ENCODE measurements at places on chromosomes 2 and 18.

GRCh38 chr2:231104115-231104713, 20.6 kb downstream of the HTR2B start:
- peak; percentile 84 for DNase-seq

DNA sequence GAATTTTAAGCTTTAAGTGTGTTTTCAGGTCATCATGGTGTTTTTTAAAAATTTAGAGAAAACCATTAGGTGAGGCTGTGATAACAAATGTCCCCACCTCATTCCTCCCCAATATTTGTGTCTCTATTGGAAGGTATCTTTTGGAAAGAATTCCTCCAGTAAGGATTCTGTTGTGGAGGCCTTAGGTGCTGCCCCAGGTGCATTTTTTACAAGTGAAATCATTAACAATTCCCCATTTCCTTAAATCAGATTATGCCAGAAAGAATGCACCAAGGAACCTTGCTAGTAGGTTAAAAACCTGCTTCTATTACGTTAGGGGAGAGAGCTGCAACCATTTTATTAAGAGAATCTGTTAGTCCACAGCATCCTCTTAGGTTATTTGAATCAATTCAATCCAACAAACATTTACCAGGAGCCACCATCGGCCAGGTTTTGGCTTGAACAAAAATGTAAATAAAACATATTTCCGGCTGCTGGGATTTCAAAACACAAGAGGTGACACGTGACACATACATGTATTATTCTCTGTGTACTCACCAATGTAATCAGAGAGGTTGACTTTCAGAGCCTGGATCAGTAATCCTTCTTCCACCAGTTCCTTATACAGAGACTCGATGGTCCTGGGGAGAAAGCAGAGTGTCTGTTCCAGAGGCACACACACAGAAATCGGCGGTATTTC, 112.5 kb upstream of the ASB18 start:
- no peak for DNase-seq

GRCh38 chr2:27966466-27966865, 75.9 kb downstream of the BABAM2 start:
- DNase-seq, result no peak

DNA sequence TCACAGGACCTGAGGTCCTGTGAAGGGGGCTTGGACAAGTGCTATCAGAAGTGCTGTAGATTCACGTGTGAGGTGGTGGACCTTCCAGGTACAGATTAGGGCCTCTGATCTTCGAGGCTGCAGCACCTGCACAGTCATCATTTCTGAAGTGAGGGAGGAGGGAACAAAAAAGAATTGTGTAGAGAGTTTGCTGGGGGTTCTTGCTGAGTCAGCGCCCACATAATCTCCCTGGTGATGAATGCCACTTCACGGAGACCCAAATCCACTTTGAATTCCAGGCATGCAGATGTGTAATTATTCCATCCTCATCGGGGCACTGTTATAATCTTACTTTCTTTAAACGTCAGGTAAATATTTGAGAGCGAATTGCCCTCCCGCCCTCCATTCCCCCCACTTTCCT, 128.5 kb upstream of the CAPN13 start:
- no peak for DNase-seq

- no peak for DNase-seq
Observed at GRCh38 chr2:9060819-9061218, 57.3 kb upstream of the MBOAT2 start.

GRCh38 chr2:164816046-164816445, 25.6 kb downstream of the COBLL1 start:
- no peak for DNase-seq

DNA sequence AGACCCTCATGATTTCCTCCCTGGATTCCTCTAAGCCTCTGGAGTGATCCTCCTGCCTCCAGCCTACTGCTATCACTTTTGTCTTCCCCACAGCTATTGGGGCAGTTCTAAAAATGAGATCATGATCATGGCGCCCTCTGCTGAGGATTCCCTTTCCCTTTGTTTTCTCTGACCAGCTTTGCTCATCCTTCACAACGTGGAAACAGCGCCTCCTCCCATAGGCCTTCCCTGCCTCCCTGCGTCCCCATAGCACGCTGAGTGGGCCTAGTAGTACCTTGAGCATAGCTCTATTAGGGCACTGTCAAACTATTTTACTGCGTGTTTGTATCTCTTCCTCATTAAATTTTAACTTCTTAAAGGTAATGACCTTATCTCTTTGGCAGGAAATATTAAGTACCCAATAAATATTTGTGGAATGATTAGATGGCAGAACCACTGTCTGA, 207.0 kb upstream of the FANCL start:
- DNase-seq, result peak; percentile 85

GRCh38 chr2:178066890-178067669, 5.5 kb downstream of the PDE11A start:
- DNase-seq, result no peak

- no peak for DNase-seq
Observed at GRCh38 chr18:48460929-48461583, 51.9 kb upstream of the ZBTB7C start.

GRCh38 chr18:77754475-77755044, 504.9 kb downstream of the GALR1 start:
- no peak for DNase-seq

DNA sequence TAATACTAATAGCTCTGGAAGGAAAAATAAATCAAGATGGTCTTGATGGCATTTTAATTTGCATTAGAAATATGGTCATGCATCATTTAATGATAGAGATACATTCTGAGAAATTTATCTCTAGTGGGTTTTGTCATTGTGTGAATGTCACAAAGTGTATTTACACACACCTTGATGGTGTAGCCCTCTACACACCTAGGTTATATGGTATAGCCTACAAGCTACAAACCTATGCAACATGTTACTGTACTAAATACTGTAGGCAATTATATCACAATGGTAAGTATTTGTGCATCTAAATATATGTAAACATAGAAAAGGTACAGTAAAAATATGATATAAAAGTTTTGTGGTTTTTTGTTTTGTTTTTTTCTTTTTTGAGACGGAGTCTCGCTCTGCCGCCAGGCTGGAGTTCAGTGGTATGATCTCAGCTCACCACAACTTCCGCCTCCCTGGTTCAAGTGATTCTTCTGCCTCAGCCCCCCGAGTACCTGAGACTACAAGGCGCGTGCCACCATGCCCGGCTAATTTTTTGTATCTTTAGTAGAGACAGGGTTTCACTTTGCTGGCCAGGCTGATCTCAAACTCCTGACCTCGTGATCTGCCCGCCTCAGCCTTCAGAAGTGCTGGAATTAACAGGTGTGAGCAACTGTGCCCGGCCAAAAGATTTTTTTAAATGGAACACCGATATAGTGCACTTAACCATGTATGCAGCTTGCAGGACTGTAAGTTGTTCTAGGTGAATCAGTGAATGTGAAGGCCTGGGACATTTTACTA, 83.7 kb upstream of the UBXN4 start:
- DNase-seq, result no peak

DNA sequence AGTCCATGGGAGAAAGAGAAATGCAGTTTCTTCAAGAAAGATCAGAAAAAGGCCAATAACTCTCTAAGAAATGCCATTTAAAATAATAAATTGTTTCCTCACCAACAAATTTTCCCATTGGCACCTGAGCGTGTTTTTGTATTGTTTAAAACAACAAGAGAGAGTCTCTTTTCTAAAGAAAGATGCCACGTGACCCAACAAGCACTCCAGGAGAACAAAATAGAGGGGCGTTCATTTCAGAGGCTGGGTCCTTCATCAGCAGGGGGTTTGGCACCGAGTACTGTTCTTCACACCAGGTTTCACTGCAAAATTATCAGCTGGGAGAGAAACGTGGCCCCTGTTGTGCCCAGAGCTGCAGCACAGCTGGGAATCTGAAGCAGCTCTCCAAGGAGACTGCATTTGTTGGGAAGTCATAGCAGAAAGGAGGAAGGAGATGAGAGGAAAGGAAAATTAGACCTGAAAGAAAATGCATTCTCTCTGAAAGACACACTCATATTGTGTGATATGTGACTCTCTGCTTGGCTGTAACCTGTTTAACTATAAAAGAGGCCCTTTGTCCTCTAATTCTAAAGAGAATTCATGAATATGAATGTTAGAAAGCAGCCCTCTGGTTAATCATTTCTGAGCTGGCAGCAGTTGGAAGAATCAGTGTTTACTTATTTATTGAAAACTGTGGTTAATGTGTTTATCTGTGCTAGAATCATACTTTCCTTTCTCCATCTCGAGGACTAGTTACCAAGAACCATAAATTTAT, 205.3 kb upstream of the CDH20 start:
- peak; percentile 32 for DNase-seq

DNA sequence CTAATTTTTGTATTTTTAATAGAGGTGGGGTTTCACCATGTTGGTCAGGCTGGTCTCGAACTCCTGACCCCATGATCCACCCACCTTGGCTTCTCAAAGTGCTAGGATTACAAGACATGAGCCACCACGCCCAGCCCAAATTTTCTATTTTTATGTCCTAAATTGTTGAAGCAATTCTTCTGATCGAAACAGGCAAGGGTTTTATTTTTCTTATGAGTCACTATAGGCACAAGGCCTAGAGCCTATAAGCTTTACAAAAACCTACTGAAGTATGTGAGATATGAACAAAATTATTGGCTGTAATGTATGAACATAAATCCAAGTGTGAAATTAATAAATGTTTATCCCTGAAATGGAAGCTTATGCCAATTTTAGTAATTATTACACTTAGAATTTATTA, 464.2 kb upstream of the NRP2 start:
- DNase-seq, result no peak

- DNase-seq, result no peak
Observed at GRCh38 chr18:8763611-8764010, 58.3 kb downstream of the MTCL1 start.

DNA sequence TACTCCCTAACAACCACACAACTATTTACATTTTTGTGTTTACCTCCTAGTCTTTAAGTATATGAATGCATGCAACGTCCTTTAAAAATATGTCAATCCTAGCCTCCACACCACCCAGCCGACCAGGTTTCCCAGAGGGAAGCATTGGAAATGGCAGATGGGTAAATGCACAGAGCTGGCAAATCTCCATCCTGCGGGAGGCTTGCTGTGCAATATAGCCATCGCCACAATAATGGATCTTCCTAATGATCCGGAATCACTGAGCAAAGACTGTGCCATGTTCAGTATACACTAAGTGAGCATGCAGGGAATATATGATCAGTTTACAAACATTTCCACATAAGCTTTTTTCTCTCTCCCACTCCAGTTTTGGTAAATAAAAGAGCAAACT, 131.8 kb downstream of the NEDD4L start:
- DNase-seq, result peak; percentile 25

DNA sequence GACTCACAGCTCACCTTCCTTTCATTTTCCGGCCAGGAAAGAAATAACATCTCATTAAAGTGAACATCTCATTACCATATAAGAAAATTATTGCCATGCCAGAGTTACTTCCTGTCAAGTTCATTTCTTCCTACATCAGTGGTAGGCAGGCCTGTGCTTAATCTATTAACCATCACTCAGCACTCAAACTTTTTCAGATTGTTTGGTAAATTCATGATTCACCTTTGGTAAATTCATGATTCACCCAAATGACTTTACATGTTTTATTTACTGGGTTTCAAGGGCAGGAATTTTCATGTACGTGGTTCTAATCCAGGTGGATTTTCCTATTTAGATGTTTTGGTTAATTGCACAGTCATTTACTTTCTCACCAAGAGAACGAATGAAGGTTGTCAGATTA, 116.5 kb downstream of the CSRNP3 start:
- no peak for DNase-seq

DNA sequence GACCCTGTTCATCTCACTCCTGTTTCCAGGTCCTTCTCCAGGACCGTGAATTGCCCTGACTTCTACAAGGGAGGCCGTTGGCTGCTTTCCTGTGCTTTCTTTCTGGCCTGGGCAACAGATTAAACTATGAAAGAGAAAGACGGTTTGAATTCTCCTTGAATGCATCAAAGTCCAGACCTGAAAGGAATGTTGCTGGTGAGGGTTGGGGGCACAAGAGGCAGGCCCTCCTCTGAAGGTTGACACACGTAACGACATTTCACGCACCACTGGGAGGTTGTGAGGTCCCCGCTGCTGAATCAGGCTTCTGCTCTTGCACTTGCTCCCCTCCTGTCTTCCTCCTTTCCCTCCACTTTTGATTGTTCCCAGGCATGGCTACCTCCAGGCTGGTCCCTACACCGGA, 141.9 kb downstream of the CYRIA start:
- no peak for DNase-seq

DNA sequence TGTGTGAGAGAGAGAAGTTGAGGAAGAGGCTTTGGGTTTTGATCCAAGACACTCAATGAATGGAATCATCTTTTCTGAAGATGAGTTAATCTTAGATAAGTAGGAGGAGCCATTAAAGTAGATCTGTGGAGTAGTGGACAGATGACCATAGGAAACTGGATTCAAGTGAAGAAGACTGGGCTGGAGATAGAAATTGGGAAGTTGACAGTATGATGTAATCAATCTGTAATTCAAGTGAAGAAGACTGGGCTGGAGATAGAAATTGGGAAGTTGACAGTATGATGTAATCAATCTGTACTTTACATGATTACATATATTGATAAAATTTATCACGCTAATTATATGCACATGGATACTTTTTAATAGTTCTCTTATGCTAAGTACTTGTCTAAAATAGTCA, 92.8 kb downstream of the PHLPP1 start:
- DNase-seq, result no peak

GRCh38 chr2:134287323-134287722, 33.5 kb downstream of the MGAT5 start:
- DNase-seq, result no peak

DNA sequence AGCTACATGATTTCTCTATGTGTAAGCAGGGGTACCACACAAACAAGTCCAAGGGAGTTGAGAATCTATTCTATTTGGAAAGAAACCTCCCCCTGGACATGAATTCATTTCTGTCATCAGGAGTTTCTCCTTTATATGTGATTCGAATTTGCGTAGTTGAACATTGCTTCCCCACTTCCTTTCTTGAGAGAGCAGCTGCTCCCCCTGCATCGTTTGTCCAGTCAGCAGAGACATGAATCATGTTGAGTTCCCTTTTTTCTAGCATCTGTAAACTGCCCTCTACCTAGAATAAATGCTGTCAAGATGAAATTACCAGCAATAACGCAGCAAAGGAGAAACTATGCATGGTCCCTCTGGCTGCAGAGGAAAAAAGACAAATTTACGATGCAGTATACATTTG, 73.8 kb downstream of the KIF5C start:
- no peak for DNase-seq

DNA sequence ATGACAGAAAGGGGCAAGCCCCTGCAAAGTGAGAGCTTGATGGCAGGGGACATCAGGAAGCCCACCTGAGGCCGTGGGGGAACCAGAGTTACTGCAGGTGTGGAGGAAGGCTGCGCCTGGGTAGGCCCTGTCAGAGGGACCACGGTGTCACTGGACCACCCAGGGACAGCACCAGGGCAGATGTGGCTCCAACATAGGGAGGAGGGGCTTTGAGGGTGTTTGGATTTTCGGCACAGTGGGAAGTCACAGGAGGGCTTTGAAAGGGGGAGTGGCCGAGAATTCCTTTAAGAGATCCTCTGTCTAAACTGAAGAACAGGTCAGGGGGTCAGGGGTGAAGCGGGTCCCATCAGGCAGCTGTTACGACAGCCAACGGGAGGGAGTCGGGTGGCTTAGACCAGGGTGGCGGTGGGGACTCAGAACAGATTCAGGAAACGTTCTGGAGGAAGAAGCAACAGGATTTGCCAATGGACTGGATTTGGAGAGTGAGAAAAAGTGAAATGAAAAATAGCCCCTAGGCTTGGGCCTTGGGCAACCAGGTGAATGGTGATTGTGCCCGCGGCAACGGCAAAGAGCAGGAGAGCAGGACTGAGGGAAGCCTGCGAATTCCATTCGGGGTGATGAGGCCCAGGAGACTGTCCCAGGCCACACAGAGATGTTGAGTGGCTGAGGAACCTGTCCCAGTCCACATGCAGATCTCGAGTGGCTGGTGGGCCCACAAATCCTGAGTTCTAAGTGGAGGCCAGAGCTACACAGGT, 166.1 kb downstream of the LAMA1 start:
- no peak for DNase-seq

Measured in eye (tissue), 1 donor.